ENCODE measurements at places on chromosomes 2 and 18.

- DNase-seq, result no peak
These were observed 231.2 kb upstream of the FOSL2 start for GRCh38 chr2:28161466-28161865.

- no peak for DNase-seq
These were observed 17.2 kb downstream of the GPC1 start for GRCh38 chr2:240452462-240453256.

GRCh38 chr2:155389224-155389623 lies 690.7 kb downstream of the KCNJ3 start:
- DNase-seq, result no peak

DNA sequence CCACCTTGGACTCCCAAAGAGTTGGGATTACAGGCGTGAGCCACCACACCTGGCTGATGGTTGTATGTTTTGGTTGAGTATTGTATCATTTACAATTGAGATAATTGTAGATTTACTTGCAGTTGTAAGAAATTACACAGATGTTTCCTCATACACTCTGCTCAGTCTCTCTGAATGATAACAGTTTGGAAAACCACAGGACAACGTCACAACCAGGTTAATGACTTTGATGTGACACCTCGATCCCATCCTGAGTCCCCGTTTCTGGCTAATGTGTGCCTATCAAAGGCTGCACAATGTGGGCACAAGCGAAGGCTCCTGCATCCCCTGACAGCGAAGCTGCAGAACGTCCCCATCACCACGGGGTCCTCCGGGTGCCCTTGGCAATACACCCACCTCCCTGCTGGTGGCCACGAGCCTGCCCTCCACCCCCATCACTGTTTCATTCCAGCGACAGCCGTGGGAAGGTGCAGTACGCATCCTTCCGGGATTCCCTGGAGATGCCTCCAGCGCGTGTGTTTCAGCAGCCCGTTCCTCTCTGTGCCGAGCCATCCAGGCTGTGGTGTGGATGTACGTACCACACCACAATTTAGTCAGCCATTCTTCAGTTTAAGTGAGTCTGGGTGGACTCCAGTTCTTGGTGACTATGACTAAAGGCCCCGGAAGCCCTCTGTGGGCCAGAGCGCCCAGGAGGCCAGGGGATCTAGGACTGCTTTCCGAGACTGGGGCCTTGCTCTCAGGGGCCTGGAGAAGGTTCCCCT lies 4.3 kb upstream of the PDCD1 start:
- no peak for DNase-seq

GRCh38 chr2:152094014-152094413 lies 4.8 kb downstream of the CACNB4 start:
- no peak for DNase-seq

DNA sequence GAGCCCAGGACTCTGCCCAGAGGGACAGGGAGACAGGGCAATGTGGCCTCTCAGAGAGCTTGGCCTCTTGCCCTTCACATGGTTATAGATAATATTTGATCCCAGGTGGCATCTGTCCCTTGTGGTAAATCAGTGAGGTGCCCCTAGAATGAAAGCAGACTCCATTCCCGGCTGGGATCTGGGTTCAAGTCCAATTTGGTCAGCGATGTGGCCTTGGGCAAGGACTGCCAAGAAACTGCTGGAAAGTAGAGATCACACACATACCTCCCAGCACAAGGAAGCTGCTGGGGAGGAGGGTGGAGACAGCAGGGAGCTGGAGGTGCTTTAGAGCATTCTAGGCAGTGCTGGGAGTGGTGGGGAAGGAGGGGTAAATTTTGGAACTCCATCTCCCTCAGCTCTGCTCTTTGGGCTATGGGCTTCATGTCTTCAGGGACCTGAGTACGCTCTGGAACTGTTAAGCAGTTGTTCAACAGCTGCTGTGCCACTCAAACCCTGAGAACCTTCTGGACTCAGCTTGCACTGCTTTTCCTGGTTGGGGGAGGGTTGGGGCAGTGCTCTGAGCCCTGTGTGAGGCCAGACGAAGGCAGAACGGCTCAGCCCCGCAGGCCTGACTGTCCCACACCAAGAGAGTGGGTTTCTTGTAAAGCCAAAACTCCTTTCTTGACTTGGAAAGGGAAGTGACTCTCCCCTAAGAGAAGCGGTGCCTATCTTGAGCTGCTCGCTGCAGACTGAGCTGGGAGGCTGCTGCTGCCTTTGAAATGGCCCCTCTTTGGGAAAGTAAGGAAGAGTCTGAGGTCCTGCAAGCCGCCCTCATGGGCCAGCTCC lies 23.0 kb downstream of the INPP5D start:
- no peak for DNase-seq

DNA sequence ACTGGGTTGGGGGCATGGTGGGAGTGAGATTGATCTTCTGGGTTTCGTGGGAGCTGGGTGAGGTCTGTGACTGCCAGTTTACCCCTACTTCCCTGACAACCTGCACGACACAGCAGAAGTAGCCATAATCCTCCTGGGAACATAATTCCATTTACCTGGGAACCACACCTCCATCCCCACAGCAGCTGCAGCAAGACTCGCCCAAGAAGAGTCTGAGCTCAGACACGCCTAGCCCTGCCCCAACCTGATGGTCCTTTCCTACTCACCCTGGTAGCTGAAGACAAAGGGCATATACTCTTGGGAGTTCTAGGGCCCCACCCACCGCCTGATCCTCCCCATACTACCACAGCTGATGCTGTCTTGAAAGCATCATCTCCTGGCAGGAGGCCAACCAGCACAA lies 43.8 kb downstream of the FLACC1 start:
- no peak for DNase-seq

- no peak for DNase-seq
These were observed 12.5 kb downstream of the MSTN start for GRCh38 chr2:190050001-190050400.

- no peak for DNase-seq
These were observed 105.3 kb downstream of the ZNF516 start for GRCh38 chr18:76389716-76390115.

- no peak for DNase-seq
These were observed 14.4 kb upstream of the BZW1 start for GRCh38 chr2:200797242-200797770.

DNA sequence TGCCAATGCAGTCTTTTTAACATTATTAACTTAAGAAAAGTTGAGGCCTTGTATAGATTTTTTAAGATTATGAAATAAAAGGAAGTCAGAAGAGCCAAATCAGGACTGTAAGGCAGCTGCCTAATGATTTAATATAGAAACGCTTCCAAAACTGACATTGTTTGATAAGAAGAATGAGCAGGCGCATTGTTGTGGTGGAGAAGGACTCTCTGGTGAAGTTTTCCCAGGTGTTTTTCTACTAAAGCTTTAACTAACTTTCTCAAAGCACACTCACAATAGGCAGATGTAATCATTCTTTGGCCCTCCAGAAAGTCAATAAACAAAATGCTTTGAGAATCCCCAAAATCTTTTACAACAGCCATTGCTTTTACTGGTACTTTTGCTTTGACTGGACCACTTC lies 288.6 kb upstream of the FIGN start:
- DNase-seq, result no peak

GRCh38 chr2:26008095-26008494 lies 25.8 kb upstream of the RAB10 start:
- DNase-seq, result no peak

DNA sequence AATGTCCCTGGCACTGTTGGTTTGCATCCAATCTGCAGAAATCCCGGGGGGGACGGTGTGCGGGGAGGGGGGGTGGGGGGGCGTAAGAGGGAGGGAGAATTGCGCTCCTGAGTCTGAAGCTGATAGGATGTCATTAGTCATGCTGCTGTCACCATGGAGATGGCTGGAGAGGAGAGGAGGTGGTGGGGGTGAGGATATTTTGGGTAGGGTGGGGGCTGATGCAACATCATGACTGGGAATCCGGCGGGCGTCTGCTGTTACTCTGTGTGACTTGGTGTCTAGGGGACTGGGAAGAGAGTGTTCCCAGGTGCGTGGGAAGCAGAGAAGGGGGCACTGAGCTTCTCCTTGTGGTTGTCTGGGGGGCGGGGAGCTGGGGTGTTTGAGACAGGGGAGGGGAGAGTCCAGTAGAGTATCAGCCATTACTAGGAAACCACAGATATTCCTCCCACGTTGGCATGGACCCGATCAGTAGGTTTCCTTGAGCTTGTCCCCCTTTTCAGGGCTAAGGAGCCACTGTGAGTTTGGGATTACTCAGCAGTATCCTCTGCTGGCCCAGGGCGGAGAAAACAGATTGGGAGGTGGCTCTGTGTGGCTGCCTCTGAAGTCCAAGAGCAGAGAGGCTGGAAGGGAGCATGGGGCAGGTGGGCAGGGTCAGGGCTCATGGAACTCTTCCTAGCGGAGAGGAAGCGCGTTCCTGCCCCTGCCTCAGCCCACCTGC lies 18.9 kb downstream of the TET3 start:
- DNase-seq, result no peak

DNA sequence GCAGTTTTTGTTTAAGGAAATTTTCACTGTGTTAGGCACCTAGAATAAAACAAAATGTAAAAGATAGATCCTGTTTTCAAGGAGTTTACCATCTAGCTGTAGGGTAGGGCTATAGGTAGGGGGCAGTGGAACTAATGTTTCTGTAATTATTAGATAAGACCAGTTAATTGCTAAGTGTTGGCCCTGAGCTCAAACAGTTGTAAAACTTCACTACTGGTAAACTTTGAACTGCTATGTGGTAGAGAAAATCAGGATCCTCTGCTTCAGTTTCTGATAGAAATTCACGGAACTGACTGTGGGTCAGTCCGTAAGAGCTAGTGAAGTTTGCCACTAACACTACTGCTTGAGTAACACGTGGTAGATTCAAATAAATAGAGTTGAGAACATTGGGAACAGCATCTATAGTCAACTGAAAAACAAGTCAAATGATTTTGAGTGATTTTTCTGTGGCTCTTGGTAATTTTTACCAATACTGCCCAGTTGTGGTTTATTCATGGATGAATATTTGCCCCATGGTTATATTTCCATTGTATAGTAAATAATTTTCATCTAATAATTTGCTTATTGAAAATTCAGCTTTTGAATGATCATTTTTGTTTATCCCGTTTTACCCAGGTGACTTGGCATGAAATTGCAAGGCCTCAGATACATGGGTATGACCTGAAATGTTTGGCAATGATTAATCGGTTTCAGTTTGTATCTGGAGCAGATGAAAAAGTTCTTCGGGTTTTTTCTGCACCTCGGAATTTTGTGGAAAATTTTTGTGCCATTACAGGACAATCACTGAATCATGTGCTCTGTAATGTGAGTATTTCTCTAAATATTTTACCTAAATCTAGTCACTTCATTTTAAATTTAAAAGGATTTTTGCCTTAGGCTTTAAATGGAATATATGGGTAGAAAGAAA lies 26.4 kb downstream of the ELP2 start:
- DNase-seq, result no peak

GRCh38 chr18:80201739-80202138 lies 45.6 kb downstream of the PARD6G start:
- DNase-seq, result no peak

GRCh38 chr2:42928692-42929545 lies 136.5 kb upstream of the HAAO start:
- no peak for DNase-seq

GRCh38 chr2:11160256-11160655 lies 5.0 kb downstream of the SLC66A3 start:
- no peak for DNase-seq

DNA sequence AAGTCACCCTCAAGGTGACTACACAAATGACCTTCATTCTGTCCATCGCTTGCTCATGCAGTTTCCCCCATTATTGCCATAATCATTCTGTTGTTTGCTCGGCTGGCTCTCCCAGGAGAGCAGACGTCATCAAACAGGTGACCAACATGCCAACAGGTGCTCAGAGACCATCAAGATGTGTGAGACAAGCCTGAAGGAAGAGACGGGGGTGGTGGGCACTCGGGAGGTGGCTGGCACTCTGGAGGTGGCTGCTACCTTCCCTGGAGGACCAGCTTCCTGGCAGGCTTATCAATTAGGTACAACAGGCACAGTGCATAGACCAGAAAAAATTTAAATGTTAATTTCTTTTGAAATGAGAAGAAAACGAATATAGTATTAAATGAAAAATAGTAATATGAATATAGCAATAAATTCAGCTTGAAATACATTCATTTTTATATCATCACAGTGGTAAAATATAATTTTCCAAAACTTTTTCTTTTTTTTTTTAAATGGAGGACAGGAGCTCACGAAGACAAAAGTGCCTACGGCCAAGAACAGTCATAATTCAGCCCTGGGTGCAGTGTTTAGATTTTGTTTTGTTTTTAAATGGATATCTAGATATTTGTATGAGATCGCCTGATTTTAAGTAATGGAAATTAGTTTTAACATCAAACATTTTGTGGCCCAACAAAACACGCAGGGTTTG lies 16.9 kb upstream of the HAAO start:
- no peak for DNase-seq

DNA sequence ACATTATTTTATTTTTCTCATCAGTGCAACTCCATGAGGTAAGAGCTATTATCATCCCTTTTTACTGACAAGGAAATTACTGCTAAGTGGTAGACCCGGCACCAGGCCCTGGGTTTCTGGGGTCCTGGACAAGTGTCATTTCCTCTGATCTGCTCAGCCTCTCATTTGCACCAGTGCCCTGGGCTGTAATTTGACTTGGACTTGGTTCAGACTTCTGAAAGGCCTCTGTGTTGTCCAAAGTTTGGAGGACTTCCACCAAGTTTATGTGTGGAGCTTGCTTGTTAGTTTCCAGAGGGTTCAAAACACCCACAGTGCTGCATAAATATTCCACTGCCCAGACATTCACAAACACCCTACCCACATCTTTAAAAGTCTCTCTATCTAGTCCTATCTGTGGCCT lies 44.0 kb upstream of the PPP1CB start:
- no peak for DNase-seq

- DNase-seq, result no peak
These were observed 292.4 kb downstream of the TRIB2 start for GRCh38 chr2:13009027-13009642.

DNA sequence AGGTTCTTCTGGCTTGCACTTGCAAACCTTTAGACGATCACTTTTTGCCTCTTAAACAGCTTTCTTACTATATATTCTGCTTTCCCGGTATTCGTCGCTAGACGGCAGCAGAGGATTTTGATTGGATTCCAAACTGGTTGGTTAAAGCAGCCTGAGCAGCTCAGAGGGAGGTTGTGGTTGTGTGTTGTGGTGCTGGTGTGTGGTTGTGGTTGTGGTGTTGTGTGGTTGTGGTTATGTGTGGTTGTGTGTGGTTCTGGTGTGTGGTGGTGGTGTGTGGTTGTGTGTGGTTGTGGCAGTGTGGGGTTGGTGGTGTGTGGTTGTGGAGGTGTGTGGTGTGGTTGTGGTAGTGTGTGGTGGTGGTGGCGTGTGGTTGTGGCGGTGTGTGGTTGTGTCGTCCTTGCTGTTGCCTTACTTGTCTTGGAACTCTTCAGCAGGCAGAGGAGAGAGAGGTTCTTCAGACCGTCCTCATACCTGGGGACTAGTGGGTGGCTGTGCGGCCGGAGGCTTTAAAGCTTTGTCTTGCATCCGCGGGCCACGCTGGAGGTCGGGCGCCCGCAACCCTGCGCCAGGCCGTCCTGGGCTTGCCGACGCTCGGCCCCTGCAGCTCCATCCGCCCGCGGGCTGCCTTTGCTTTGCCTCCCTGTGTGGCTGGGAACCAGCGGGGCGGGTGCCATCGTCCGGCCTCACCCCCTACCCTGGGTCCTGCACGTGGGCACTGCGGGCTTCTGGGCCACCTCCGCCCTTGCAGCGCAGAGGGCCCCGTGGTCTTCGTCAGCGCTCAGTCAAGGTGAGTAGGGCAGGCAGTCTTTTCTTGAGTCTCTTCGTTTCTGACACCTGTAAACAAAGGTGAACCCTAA lies 190.8 kb downstream of the ARHGAP28 start:
- no peak for DNase-seq

GRCh38 chr2:237702441-237703391 lies 75.3 kb downstream of the LRRFIP1 start:
- no peak for DNase-seq
